CD4-positive, alpha-beta T cell treated with Interleukin-12 subunit alpha and Interleukin-12 subunit beta, for 1 hour (primary cell): ENCODE measurements at places on chromosomes 7 and 10.
A peak's percentile ranks its signal among the peaks of the same experiment; 100 is the strongest.

- DNase-seq = no peak
Observed at GRCh38 chr7:27107391-27108381, 5.2 kb upstream of the HOXA2 start.

GRCh38 chr7:14834456-14834855 is 68.1 kb downstream of the DGKB start:
- no peak for DNase-seq

DNA sequence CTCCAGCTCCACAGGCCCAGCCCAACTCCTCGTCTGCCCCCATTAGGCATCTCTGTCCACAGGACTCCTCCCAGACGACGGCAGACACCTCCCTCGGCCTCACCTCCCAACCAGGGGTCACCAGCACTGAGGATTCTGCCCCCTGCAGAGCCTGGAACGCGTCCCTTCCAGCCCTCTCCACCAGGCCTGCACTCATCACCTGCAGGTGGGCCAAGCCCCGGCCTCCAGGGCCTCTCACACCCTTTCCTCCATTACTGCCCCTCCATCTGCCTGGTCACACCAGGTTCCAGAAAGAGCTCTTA is 42.7 kb upstream of the PDGFA start:
- no peak for DNase-seq

- no peak for DNase-seq
Observed at GRCh38 chr7:123782071-123782798, 33.4 kb upstream of the WASL start.

- peak; percentile 36 for DNase-seq
Observed at GRCh38 chr10:27464993-27465392, 39.1 kb upstream of the RAB18 start.

GRCh38 chr7:139915268-139915863 is 86.3 kb downstream of the TBXAS1 start:
- no peak for DNase-seq

GRCh38 chr7:128076796-128077271 is 45.6 kb upstream of the LRRC4 start:
- DNase-seq = no peak

DNA sequence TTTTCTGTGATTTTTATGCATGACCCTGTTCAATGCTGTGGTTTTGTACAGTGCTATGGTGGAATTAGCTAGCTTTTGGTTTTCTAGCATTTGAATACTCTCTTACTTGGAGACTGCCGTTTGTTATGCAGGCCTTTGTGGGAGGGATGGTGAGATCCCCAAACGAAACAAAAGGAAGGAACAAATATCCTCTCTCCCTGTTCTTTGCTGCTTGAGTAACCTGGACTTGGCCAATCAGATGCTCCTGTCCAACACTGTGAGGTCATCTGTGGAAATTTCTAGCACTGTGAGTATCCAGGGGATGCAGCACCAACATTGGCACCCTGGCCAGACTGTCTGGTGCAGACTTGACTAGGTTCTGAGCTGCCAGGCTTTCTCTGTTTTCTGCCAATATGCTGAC is 314.4 kb downstream of the ANKRD30A start:
- DNase-seq = no peak

DNA sequence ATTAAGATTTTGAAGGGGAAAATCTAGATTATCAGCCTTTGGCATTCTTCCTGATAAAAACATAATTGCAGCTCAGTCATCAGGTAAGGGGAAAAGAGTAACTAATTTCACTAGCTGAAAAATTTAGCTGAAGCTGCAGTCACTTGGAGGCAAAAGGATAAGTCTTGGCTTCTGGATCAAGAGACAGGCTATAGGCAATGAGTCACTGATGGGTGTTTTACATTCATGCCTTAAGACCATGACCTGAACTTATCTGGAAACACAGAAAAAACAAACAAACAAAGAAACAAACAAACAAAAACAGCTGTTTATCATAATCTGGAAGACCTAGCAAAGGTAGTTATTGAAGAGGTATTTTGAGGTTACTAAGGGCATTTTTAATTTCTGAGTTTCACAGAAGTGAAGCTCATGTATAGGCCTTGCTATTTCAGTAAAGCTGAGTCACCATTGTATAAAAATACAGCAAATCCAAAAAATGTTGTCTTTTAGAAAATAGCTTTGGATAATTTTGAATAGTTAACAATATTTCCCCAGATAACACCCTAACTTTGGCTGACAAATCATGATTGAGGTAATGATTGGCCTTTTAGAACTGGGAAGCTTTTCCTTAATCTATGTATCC is 40.3 kb downstream of the ZNF22 start:
- no peak for DNase-seq

- DNase-seq = no peak
Observed at GRCh38 chr10:83164156-83164555, 975.2 kb upstream of the GHITM start.

GRCh38 chr10:93062514-93063143 is 2.0 kb downstream of the CYP26C1 start:
- peak; percentile 29 for DNase-seq

GRCh38 chr7:120218712-120219111 is 54.3 kb upstream of the KCND2 start:
- DNase-seq = no peak

- no peak for DNase-seq
Observed at GRCh38 chr7:14289957-14290356, 300.5 kb upstream of the ETV1 start.

DNA sequence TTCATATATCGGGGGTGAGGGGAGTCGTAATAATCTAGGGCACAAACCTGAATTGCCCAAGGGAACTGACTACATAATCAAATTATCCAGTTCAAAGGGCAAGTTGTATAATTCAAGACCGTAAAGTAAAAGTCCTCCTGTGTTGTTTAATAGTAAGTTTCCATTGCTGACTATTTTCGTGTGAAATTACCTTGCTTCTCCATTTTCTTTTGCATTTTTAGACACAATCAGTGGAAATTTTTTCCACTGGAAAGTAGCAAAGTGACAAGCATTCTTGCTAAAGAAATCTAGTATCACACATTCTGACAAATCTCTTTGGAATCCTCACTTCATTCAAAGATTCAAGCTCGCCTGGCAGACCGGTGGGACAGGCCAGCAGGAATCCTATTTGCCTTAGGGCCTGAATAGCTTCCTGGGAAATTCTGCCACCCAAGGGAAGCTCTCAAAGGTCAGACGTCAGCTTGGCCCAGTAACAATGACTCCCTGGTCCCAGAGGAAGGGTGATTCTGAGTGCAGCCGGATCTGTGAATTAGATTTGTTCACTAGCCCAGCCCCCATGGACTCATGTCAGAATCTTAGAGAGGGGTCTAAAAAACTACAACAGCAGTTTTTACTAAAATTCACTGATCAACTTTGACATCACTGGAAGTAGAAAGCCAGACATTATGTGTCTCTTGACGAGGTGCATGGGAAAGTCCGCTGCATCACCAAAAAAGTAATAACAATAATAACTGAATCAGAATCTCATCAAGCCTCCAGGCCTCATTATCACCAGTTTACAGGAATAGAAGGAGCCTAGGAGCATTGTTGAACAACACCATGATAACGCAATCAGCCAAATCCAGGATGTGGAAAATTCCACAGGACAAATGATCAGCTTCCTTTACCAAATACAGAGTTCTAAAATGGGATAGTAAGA is 161.0 kb downstream of the SKIDA1 start:
- no peak for DNase-seq
